ENCODE measurements at places on chromosomes 4 and X.

- no peak for DNase-seq
Observed at GRCh38 chr4:71189471-71189870, 149.3 kb upstream of the SLC4A4 start.

DNA sequence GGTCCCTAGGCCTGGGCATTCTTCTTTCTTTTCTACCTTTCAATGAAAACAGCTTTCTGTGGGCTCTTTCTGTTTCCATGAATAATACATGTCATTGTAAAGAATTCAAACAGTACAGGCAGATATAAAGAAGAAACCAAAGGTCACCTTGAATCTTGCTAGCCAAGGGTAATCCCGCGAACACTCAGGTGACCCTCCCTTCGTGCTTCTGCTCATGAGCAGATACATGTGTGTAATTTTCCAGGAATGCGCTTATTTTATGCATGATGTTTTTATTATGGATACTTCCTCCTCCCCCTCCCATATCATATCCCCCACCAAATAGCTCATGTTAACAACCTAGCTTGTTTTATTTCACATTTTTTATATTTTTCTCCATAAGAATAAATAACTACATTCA lies 9.6 kb upstream of the JAKMIP1 start:
- DNase-seq = no peak

GRCh38 chrX:63686878-63687714 lies 97.9 kb downstream of the ARHGEF9 start:
- peak; percentile 0 for DNase-seq

GRCh38 chr4:172963498-172964294 lies 204.9 kb upstream of the GALNT7 start:
- DNase-seq = no peak

GRCh38 chr4:76388160-76388908 lies 32.6 kb downstream of the CCDC158 start:
- DNase-seq = no peak

GRCh38 chrX:13086076-13086475 lies 41.7 kb upstream of the FAM9C start:
- DNase-seq = no peak

DNA sequence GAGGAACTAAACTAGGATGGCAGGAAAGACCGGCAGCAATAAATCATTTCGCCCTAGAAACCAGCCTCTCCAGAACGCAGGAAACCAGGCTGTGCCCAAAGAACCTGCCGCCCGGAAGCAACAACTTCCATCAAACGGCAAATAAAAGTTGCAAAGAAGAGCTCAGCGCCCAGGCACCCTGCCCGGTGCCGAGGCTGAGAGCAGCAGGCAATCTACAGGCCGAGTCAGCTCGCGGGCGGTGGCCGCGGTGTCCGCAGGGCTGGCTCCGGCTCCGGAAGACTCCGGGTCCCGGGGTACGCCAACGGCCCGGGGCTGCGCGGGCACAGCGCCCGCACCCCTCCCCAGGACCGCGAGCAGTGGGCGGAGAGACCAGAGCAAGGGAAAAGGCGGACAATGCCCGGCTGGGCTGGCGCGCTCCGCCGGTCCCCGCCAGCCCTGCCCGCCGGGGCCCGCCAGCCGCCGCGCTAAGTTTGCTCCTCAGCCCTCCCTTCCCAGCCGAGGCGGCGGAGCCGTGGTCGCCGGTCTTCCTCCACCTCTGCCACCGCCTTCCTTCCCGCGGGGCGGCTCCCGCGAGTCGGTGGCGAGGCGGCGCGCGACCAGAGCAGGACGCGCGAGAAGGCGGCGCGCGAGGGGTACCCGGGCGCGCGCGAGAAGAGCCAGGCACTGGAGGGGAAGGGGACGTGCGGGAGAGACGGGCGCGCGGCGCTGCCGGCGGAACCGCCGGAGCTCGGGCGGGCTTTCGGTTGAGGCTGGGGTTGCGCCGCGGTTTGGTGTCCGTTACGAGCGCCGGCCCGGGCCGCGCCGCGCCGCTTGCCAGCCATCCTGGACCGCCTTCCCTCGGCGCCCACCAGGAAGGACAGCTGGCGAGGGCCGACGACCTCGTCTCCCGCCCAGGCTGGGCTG lies 733 bp downstream of the FRYL start:
- DNase-seq = peak; percentile 68

DNA sequence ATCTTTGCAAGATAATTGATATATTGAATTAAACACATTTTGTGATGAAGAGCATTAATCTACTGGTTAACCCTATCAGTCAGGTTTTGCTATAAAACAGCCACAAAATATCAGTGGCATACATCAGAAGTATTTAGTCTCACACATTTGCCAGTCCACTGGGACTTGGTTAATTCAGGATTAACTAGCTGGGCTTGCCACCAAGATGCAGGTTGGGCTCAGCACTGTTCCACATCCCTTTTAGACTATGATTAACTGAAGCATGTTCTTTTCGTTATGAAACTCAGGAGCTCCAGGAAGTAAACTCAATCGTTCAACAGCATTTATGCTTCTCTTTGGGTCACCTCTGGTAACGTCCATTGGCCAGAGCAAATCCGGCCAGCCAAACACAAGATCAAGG lies 538.1 kb upstream of the HS3ST1 start:
- no peak for DNase-seq

DNA sequence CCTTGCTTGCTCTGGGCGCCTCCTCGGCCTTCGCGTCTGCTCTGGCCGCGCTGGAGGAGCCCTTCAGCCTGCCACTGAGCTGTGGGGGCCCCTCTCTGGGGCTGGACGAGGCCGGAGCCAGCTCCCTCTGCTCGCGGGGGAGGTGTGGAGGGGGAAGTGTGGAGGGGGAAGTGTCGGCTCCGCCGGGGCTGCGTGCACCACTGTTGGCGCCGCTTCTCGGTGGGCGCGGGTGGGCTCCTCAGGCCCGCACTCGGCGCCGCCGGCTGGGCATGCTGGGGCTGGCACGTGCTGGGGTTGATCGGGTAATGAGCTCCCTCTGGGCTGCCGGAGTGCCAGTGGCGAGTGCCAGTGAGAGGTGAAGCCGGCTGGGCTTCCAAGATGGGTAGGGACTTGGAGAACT lies 116.7 kb downstream of the CPXCR1 start:
- no peak for DNase-seq

DNA sequence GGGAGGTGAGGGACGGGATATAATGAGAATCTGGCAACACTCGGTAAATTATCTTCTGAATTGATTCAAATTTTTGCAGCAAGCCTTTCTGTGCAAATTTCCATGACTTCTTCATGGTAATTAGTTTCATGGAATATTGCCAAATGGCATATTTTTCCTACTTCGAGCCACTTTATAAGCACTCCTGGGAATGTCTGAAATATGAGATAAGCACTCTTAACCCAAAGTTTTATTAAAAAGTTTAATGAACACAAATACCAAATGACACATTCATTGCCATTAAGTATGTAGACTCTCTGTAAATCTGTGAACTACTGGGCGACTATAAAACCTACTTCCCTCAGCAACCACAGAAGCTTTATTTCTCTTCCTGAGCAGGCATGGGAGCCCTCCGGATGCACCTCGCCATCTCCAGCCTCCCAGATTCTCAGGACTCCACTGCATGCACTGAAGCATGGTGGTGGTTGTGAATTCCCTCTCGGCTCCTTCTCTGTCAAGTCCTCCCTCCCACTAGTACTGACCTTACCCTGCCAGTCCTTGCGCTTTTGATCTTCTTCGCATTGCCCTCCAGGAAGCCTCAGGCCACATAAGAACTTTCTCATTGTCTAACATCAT lies 154.4 kb upstream of the RPL34 start:
- DNase-seq = peak; percentile 15

DNA sequence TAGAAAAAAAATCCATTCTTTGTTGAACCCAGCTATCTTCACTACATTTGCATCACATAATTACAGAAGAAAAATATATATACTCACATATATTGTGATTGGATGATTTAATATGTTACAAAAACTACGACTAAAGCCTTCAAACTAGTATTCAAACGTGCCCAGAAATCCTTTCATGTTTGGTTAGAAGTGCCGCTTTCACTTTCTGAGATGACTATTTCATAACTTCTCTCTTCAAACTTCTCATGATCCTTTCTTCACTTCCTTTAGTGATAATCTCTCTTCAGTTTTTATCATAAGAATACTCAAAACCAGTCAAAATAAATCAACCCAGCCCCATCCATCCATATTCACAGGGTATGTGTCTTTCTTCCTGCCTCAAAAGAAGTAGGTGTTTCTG lies 50.8 kb upstream of the NAF1 start:
- no peak for DNase-seq

GRCh38 chrX:29634516-29634915 lies 580.8 kb upstream of the MAGEB2 start:
- no peak for DNase-seq

DNA sequence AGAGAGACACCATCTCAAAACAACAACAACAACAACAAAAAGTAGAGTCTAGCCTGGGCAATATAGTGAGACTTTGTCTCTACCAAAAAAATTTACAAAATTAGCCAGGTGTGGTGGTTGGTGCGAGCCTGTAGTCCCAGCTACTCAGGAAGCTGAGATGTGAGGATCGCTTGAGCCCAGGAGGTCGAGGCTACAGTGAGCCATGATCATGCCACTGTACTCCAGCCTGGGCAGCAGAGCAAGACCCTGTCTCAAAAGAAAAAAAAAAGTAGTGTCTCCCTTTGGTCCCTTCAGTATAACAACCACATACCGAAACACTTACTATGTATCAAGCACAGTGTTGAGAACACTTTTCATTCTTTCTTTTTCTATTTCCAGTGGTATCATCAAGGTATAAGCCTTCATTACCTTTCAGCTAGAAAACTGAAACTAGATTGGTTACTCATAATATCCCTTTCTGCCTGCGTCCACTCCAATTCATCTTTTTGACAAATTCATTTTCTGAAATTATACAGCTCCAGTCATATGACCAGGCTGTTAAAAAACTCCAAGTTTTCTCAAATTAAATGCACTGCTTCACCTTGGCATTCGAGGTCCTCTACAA lies 54.1 kb downstream of the RPS6KA3 start:
- DNase-seq = no peak

- no peak for DNase-seq
Observed at GRCh38 chr4:47391256-47391655, 72.2 kb downstream of the COMMD8 start.

GRCh38 chrX:153861733-153862310 lies 24.2 kb downstream of the L1CAM start:
- DNase-seq = no peak

All from CD4-positive, alpha-beta T cell (primary cell).